Mesendoderm (in vitro differentiated cells): ENCODE measurements at places on chromosomes 6 and 20.

DNA sequence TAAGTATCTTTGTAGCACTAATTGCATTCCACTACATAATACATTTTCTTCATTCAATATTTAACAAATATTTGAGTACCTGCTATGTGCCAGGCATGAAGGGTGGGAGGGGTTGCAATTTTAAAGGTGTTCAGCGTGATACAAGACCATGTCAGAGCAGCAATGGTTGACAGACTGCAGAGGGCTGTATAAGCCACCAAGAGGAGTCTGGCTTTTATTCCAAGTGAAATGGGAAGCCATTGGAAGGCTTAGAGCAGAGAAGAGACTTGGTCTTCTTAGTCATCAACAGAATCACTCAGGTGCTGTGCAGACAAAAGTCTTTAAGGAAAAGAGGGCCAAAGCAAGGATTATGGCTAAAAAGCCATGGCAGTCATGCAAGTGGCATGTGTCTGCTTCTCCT lies 360.8 kb upstream of the ARID1B start:
- DNase-seq: no peak

GRCh38 chr6:21264288-21265033 lies 329.1 kb upstream of the SOX4 start:
- DNase-seq: no peak

DNA sequence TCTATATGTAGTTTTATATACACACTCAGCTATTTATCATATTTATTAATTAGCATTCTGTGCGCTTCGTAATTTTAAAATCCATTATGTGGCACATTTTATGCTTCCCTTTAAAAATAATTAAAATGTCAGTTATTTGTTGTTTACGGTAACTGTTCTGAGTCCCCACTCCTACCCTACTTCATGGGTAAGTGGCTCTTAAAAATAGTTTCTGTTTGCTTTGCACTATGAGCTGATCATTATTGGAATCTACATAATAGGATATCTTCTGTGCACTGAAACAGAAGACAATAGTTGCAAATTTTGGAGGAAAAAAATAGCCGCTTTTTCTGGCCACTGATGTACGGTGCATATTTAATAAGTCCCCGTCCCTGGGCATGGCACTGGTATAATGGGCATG lies 25.2 kb downstream of the LCA5 start:
- DNase-seq: no peak

DNA sequence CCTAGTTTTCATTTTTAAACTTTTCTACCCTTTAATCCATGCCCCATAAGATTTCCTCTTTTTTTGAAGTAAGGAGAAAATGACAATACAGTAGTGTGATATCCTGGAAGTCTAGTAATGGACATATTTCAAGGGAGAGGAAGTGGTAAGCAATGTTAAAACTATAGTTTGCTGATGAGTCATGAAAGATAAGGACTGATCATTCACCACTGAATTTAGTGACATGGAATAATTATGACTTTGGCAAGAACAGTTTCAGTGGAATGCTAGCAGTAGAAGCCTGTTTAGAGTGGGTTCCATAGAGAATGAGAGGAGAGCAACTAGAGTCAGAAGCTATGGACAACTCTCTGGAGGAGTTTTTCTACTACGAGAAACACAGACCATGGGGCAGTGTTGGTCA lies 24.9 kb upstream of the SLC2A12 start:
- no peak for DNase-seq

DNA sequence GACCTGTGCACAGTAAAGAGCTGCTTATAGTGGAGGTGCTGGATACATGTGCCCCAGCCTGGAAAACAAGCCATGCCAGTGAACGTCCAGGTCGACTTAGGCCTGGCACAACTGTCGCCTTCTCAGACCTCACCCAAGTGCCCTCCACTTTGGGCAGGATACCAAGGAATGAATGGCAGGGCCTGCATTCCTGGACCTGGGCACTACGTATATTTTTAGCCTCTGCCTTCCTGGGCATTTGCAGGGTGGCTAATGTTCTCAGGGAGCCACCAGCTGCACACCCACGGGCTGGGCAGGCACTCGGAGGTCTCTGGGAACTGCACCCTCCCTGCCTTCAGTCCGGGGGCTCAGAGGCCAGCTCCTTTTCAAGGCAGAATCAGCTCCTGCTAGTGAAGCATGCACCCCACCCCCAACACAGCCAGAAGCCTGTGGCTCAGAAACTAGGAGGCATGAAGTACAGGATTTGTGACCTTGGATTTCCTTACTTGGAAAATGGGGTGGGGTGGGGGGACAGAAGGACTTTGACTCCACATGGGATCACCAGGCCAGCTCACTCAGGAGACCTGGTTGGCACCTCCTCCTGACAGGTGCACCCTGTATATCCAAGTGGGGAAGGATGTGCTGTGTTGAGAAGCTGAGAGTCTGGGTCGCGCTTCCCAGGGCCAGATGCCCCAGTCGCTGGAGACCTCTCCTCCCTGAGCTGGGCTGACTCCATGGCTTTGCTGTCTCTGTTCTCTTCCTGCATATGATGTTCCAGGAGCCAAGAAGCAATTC lies 2.5 kb upstream of the LSM14B start:
- no peak for DNase-seq

DNA sequence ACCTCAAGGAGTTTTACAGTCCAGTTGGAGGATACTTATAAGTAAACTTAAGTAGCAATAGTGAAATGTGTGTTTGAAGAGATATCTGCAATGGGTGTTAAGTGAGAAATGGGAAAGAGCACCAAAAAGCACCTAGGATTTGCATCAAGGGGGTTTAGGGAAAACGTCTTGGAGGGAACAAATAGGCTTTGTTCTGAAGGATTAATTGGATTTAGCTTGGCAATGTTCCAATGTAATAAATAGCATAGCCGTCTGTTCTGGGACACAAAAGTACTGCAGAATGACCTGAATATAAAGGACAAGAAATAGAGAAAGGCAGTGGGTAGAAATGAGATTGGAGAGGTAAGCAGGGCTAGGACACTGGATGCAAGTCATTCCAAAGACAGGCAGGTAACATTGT lies 2.8 kb upstream of the MYO6 start:
- no peak for DNase-seq

- no peak for DNase-seq
These were observed 88.3 kb downstream of the ANKRD60 start for GRCh38 chr20:58139849-58140786.

DNA sequence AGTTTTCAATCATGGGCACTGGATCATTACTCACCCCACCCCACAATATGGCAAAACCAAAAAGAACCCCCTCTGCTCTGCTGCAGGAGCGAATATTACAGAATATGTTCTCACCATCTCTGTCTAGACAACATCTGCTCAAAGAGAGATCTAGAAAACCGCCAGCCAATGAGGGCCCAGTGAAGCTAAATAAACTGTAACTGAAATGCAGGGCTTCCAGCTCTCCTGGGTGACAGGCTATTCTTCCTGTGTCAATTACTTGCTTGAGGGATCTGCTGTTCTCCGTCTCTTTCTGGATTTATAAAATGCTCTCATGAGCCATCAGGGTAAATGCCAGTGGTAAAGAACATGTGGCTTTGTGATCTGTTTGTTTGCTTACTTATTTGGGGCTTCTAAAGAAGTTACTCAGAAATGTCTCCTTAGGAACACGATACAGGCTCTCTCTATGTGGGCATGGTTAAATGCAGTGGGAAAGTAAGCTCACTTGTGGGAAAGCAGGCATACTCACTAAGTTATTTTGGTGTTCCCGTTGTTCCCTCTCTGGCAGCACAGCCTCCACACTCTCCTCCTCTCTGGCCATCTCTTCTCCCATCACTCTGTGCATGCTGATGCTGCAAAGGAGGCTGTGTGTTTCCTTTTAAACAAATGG lies 44.8 kb downstream of the TTI1 start:
- no peak for DNase-seq

GRCh38 chr6:25171301-25171700 lies 107.9 kb upstream of the CARMIL1 start:
- DNase-seq: no peak
